MCF 10A (cell line): ENCODE measurements at places on chromosomes 3 and 15.

DNA sequence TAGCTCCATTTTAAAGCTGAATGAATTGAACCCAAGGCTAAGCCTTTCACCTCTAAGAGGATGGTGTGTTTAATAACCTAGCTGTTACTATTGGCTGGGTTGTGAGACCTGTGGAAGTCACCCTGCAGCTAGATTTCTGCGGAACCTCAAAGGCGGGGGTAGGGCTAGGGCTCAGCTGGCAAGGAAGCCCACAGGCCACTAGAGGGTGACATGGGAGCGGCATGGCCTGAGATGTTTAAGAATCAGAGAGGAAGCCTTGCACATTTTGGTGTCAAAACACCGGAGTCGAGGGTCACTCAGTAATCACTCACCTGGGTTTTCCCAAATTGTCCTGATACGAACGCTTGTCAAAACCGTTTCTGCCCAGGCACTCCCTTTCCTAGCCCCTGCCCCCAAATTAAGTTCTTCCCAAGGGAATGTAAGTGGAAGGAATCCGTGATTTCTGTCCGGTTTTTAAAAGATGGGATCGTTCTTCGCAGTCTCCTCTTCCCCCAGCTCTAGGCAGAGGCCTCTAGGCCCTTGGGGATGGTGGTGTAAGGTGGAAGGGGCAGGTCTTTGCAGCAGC, 3.8 kb upstream of the ACAD9 start:
- no peak for DNase-seq

DNA sequence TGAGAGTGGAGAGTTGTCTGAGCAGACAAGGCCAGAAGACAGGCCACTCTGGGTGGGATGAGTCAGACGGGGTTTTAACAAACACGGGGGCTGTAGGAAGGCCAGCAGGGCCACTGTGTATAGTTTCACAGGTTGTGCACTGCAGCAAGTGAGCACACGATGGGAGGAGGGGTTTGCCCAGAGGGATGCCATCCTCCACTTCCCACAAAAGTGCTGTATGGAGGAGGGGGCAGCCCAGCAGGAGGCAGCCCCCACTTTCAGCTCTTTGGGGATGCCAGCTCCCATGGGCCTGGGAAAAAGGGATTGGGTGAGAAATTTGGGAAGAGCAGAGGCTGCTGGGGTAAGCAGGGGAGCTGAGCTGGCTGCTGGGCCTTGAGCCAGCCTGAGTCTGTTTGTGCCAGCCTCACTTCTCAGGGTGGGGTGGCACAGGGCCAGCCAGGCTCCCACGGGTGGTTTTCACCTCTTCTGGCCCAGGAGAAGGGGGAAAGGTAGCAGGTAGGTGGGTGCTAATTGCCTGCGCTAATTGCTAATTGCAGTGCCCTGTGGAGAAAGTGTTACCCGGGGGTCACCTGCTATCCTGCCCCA, 6.7 kb downstream of the ZBTB47 start:
- DNase-seq = no peak

- peak; percentile 73 for DNase-seq
Observed at GRCh38 chr3:132317229-132317948, at the start of gene ACP3. Gene ACP3 (plus strand): TSS chr3:132317407. CDS start chr3:132317457, 50 bp downstream.

- DNase-seq = no peak
Observed at GRCh38 chr15:42332331-42332730, 27.0 kb upstream of the CAPN3 start.

DNA sequence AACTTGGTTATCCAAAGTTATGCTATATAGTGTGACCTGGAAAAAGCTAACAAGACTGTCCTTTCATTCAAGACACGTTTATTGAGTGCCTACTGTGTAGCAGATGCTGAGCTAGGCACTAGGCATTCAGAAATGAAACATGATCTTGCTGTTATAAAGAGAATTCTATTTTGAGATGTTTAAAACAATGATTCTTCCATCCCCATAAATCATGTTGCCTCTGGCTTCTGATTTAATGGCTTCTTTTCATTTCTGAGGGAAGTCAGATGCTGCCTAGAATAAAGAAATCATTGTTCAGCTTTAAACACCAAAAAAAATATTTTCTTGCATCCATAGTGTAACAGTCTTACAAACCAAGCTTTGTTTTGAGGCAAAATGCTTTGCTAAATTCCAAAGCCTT, 620.9 kb upstream of the UBE2E2 start:
- DNase-seq = no peak

DNA sequence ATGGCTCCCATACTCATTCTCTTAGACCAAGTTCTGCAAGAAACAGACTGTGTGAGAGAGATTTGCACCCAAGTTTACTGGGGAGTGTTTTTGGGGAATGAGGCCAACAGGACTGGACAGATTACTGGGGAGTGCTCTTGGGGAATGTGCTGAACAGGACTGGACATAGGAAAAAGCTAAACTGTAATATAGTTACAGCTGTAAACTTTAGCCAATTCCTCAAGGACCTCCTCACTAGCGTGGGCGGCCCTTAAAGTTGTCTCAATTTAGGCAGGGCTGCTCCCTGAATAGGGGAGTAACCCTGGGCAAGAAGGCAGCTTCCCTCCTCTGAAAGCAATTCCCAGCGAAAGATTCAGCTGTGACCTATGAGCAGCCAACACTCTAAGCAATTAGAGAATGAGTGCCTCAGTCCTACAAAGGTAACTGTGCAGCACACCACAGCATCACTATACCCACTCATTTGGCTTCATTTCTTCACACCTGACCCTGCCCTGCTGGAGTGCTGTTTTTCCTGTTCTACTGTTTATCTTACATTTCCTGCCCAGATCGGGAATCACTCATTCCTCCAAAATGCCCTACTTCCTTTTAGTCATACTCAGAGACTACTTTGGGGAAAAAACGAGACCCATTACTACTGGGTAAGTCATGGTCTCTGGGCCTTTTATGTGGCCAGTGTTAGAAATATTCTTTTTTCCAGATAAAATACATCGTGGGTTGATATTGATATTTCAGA, 41.3 kb upstream of the TRIM42 start:
- DNase-seq = peak; percentile 16

DNA sequence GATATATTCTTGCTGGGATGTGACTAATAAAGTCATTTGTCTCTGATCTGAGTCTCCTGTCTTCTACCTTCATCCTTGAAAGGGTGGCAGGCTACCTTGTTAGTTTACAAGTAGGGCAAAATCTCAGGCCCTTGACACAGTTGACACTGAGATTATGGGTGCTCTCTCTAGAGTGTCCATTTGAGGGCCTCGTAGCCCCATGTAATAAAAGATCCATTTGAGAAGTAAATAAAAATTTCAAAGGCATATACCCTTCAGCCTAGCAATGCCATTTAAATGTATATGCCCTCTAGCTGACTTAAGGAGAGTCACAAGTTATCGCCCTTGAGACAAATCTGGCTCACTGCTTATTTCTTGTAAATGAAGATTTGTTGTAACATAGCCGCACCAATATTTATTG, 98.6 kb downstream of the TCF12 start:
- DNase-seq = peak; percentile 33

GRCh38 chr15:40857601-40858341, 13.9 kb downstream of the SPINT1 start:
- peak; percentile 80 for DNase-seq

DNA sequence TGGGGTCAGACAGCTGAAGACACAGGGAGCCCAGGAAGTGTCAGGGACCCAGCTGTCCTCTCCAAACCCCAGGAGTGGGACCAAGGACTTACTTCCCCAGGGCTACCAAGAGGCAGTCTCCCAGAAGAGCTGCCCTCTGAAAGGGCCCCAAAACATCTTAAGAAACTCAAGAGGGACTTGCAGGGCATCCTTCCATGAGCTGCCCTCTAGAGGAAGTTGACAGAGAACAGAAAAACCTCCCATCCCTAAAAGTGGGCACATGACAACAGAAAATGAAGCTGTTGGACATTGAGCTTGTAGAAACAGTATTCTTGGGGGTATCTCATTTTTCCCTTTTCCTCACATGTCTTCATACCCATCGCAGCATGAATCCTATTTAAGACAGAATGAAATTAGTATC, 58.9 kb downstream of the MECOM start:
- DNase-seq = peak; percentile 25

DNA sequence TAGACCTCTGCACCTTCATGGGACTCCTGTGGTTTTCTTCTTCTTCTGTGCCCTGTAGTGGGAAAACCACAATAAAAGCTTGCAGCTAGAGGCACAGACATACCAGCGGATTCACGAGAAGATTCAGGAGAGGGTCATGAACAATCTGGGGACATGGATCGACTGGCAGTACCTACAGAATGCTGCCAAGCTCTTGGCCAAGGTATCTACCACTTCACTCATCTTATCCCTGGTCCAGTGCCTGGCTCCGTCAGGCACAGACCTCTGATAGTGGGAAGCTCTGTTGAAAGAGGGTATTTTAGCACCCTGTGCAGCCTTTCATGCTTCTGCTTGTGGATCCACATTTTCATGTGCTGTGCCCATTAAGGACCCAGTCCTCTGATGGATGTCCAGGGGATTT, 9.7 kb upstream of the P4HTM start:
- no peak for DNase-seq

DNA sequence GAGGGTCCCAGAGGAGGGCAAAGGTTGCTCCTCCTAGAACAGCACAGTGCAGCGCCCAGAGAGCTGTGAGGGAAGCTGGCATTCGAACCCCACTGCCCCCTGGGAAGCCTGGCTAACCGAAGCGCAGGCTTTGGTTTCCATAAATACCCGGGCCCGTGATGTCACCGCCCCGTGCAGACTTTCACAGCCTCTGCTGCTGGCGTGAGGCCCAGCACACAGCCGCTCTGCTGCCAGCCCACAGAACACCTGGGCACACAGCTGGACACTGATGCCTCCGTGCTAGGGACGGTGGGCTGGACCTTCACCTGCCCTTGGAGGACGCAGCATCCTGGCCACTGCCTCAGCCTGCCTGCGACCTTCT, 1.0 kb downstream of the IQSEC1 start:
- peak; percentile 14 for DNase-seq

DNA sequence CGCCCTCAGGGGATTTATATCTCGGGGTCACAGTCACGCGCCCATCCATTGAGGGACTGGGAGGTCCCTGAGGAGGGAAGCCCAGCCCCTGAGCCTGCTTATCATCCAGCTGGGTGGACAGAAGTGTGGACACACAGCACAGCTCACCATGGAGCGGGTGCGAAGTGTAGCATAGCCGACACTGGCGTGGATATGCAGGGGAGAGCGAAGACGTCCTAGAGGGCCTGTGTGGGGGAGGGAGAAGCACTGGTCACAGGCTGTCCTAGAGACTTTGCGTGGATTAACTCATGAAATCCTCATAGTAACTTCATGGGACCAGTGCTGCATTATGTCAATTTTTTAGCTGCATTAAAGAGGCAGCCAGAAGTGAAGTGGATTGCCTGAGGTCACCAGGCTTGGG, 26.1 kb upstream of the PLXND1 start:
- DNase-seq = no peak

GRCh38 chr3:182633186-182633585, 160.1 kb upstream of the ATP11B start:
- no peak for DNase-seq

GRCh38 chr15:68114840-68115239, 60.7 kb downstream of the PIAS1 start:
- no peak for DNase-seq

DNA sequence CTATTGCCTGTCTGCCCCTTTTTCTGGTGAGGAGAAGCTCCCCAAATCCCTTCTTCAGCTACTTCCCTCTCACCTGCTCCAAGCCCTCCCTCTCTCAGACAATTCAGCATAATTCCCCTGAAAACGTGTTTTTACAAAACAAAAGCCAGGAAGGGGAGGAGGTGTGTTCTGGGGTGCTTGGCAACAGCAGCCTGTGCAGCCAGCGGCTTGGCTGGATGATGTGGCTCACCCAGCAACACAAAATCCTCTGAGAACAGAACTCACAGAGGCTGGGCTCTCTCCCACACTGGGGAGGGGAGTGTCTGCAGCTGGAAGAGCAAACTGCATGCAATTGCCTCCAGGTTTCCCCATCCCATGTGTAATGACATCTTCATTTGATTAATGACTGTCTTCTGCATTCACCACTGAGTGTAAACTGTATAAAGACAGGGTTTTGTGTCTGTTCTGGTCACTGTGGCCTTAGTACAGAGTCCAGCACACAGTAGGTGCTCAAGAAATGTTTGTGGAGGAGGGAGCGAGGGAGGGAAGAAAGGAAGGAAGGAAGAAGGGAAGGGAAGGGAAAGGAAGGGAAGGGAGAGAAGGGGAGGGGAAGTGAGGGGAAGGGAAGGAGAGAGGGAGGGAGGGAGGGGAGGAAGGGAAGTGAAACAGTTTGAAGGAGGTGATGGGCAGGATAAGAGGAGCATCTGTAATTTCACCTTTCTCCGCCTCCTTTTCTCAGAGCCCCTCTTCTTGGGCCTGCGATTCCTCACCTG, 70.1 kb upstream of the GLCE start:
- DNase-seq = peak; percentile 70

GRCh38 chr15:31228011-31228484, 98.6 kb upstream of the KLF13 start:
- no peak for DNase-seq

- peak; percentile 43 for DNase-seq
Observed at GRCh38 chr3:140467796-140468315, 210.0 kb upstream of the TRIM42 start.

GRCh38 chr15:42319206-42319605, 40.1 kb upstream of the CAPN3 start:
- DNase-seq = no peak

DNA sequence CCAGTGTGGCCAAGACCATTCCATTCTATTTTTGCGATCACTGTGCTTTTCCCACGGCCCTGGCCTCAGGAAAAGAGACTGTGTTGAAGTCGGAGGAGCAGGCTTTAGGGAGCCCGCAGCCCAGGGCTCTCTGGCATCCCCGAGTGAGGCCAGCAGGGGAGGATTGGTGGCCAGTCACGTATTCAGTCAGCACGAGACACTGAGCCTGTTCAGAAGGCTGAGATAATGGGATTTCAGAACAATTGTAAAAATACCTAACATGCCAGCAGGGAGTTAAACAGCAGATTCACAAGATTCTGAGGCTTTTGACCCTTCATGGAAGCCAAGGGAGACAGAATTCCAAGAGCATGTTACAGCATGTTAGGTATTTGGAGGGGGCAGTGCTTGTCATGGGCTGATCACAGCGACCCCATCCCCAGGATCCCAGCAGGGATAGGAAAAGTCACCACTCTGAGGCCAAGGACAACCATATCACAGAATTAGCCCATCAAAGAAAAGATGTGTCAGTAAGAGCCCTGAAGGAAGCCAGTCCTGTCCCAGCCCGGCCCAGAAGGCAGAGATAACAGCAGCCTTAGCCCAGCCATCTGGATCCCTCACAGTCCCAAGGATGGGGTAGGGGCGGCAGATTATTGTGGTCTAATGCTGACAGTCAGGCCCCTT, 40.6 kb downstream of the AMOTL2 start:
- no peak for DNase-seq

- DNase-seq = no peak
Observed at GRCh38 chr3:164459521-164460151, 618.7 kb downstream of the SI start.
